ENCODE measurements at places on chromosomes 5 and 9.

- no peak for DNase-seq
These were observed 1.8 kb downstream of the BNC2 start for GRCh38 chr9:16868701-16869100.

- no peak for DNase-seq
These were observed 7.6 kb upstream of the GRPEL2 start for GRCh38 chr5:149337736-149338135.

GRCh38 chr9:40913096-40913719 is 215.3 kb downstream of the FOXD4L6 start:
- DNase-seq: no peak

- DNase-seq: no peak
These were observed 339.0 kb upstream of the KIF2A start for GRCh38 chr5:61966997-61967396.

GRCh38 chr5:1443171-1443570 is 2.1 kb downstream of the SLC6A3 start:
- no peak for DNase-seq
